ENCODE measurements at places on chromosomes 2 and 18.

GRCh38 chr18:55289048-55289447 is 298.9 kb downstream of the TCF4 start:
- DNase-seq, result no peak

- no peak for DNase-seq
These were observed 42.6 kb upstream of the ROCK2 start for GRCh38 chr2:11387100-11387390.

GRCh38 chr2:235908826-235909225 is 259.4 kb downstream of the GBX2 start:
- DNase-seq, result no peak

- no peak for DNase-seq
These were observed 156.2 kb upstream of the DSEL start for GRCh38 chr18:67672716-67673115.

DNA sequence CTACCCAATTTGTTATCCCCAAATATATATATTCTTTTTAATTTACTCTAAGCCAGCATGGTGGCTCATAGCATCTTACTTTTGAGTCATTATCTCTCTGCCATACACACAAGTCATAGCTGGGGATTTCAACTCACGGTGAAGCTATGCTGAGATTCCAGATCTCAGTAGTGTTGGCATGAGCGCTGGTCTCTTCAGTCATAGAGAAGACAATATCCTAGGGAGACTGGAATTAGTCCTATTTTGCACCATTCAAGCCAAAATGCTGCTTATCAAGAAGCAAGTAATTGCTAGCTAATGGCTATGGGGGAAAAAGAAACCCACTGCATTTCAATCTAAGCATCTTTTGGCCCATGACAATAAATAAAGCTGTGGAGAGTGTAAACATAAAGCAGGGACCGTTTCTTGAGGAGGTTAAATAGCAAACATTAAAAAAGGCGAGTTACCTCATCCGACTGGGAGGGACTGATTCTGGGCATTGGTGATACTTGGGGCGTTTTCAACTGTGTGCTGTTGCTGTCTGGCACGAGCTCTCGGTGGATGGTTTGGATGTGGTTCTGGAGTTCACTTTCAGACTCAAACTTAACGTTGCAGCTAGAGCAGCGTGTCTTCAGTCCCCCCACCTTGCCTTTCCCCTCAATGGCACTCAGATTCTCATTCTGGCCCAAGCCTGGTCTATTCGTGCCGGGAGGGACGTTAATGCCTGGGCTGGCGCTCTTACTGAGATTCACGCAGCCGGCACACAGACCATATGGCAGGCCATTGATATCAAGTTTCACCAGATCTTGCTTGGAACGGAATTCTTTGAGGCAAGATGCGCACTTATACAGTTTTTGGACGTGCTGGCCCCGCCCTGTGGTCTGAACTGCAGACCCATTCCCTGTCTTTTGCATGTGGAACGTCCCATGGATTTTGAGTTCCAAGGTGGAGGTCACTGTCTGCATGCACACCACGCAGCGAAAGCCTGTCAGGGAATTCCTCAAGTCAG is 127.8 kb downstream of the ZNF521 start:
- DNase-seq, result no peak

DNA sequence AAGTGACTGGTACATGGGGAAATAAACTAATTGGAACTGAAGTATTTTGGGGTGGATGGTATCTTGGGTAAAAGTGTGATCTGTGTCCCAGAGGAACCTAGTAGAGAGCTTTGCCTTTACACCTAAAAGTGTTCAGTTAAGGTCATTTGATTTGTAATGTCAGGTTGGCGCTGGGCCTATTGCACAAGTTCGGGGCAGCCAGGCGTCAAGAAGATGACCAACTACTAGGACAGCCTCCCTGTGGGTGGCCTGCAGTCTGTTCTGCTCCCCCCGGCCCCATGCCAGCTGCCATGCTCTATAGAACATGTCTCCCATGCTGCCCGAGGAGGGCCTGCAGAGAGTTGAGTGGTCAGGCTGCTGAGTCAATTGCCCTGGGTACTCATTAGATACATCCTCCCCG is 10.1 kb downstream of the RRM2 start:
- no peak for DNase-seq

DNA sequence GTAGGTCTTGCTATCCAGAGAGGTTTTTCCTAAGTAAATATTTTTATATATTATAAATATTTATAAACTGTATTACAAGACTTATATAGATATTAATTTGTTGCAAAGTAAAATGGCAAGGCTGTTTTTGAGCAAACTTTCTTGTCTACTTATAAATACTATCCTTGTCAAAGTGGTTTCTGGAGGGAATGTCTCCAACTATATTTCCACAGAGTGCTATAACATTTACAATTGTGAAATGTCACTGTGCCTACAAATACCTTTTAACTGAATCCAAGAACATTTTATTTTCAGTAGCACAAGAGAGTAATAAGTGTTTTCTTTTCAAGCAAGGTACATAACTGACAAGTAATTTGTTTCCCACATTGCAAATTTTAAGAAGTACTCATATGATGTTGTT is 256.8 kb downstream of the ZNF385B start:
- no peak for DNase-seq

GRCh38 chr2:161241894-161242293 is 66.3 kb upstream of the PSMD14 start:
- DNase-seq, result no peak

GRCh38 chr2:71790226-71791060 is 337.1 kb downstream of the DYSF start:
- DNase-seq, result no peak

DNA sequence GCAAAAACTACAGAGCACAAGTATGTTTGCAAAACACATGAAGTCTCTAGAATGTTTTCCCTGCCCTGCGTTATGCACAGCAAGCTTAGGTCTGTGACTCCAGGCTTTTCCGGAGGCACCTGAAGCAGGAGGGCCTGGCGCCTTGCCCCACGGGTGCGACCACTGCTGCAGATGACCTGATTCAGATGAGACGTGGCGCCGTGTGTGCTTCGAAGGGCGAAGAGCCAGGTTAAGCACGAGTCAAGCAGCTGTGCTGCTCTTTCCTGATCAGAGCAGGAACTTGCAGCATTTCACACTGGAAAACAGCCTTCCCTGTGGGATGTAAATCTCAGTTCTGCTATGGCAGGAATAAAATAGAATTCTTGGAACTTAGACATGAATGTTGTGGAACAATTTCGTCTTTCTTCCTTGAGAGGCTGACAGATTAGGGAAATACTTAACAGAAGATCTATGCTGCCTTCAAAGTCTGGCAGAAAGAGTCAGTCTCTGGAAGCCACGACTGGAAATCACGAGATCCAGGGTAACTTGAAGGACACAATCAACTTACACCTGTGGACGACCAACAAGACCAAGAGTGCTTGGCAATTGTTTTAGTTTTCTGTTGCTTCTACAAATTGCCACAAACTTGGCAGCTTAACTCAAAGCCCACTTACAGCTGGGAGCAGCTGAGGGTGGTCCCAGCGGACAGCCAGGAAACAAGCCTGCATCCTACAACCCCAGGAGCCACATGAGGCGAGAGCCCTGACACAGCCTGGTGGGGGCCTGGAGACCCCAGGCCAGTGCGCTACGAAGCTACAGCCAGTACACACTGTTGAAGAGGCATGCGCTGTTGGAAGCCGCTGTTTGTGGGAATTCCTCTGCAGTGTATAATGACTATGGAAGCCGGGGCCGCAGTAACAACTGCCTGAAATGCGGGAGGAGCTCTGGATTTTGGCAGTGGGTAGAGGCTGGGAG is 42.9 kb downstream of the EIPR1 start:
- no peak for DNase-seq

GRCh38 chr18:59842947-59843346 is 56.8 kb upstream of the PMAIP1 start:
- no peak for DNase-seq

DNA sequence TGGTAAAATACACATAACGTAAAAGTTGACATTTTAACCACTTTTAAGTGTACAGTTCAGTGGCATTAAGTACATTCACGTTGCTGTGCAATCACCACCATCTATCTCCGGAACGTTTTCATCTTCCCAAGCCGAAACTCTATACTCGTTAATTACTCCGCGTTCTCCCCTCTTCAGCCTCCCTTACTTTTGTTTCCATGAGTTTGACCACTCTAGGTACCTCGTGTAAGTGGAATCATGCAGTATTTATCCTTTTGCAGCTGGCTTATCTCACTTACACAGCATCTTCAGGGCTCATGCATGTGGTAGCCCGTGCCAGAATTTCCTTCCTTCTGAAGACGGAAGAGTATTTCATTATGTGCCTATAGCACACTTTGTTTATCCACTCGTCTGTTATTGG is 225.2 kb downstream of the SLC4A3 start:
- DNase-seq, result no peak

- no peak for DNase-seq
These were observed 225.4 kb downstream of the MYCN start for GRCh38 chr2:16165518-16166326.

DNA sequence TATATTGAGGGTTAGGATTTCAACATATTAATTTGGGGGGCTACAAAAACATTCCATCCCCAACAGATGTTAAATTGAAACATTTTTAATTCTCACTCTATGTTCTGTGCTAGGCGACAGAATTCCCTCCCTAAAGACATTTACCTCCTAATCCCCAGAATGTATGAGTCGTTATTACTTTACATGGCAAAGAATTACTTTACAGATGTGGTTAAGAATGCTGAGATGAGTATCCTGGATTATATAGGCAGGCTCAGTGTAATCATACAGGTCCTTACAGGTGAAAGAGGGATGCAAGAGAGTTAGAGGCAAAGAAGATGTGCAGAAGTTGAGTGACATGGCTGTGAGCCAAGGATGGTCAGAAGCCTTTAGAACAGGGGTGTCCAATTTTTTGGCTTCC is 974.1 kb upstream of the ACVR2A start:
- no peak for DNase-seq

DNA sequence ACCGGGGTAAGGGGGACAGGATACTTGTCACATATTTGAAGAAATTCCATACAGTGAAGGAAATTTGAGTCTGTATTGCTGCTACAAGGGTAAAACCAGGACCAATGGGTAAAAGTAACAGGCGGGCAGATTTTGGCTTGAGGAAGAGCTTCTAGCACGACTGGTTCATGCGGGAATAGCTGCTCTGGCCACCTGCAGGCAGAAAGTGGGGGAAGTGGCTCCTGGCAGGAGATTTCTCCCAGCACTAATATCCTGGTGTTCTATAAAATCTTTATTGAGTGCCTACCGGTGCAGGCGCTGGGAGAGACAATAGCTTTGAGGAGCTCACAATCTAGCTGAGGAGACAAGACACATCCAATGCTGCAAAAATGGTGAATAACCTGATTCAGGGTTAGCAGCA is 198.5 kb downstream of the LOXHD1 start:
- no peak for DNase-seq

- no peak for DNase-seq
These were observed 55.0 kb upstream of the MSH6 start for GRCh38 chr2:47727956-47728355.

DNA sequence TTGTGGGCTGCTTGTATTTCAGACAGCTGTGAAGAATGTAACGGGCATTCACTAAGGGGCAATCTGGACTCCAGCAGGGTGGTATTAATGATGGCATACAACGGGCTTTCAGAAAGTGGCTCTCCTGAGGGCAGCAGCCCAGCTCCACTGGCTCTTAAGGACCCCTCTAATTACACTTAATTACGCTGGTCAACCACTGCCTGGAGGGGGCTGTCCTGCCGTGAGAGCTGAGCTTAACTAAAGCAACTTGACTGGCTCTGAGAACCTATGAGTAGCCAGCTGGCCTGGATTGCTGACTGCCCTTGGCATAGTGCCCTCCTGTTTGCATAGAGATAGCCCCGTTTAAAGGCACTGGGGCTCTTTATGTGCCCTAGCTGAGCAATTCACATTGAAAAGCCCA is 3.8 kb downstream of the LIPG start:
- DNase-seq, result no peak

DNA sequence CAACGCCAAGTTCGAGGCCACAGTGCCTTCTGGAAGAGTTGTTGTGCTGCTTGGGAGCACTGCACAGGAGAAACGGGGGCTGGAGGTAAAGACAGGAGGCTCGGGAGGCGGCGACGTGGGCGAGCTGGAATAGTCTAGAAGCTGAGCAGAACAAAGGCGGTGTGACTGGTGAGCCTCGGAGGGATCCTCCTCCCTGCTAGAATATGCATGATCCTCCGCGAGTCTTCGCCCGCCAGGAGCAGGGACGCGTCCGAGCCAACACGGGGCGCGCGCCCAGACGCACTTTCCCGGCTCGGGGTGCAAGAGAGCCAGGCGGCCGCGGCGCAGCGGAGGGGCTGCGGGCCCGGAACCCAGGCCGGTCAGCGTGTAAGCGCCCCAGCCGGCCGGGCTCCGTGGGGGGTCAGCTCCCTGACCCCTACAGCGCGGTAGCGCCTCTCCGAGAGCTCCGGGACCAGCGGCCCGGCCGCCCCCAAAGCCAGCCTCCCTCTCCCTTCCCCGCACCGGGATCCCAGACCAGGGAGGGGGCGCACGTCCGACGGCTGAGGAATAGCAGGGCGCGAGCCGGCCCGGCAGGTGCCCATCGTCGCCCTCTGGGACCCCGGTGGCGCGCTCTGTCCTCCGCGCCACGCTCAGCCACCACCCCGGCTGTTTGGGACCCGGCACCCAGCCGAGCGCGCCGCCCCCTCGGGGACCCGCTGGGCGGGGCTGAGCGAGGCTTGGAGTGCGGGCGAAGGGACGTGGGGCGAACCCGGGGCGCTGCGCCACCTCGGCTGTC is 62.5 kb downstream of the GNAL start:
- no peak for DNase-seq

GRCh38 chr2:138452324-138452723 is 49.2 kb upstream of the SPOPL start:
- DNase-seq, result no peak

- no peak for DNase-seq
These were observed 42.5 kb downstream of the SDC1 start for GRCh38 chr2:20182241-20182931.

- no peak for DNase-seq
These were observed 28.1 kb downstream of the FARSB start for GRCh38 chr2:222627764-222628163.

GRCh38 chr2:128498589-128498988 is 179.9 kb upstream of the HS6ST1 start:
- DNase-seq, result no peak

- DNase-seq, result no peak
These were observed 4.2 kb upstream of the PAX8 start for GRCh38 chr2:113282747-113283533.

GRCh38 chr2:29323961-29324360 is 208.7 kb downstream of the CLIP4 start:
- DNase-seq, result no peak

- no peak for DNase-seq
These were observed 39.4 kb downstream of the HADHB start for GRCh38 chr2:26284132-26284531.
